Kidney epithelial cell (primary cell): ENCODE measurements at places on chromosomes 11 and 22.

- no peak for DNase-seq
Observed at GRCh38 chr11:70389201-70389600, 9.1 kb upstream of the CTTN start.

DNA sequence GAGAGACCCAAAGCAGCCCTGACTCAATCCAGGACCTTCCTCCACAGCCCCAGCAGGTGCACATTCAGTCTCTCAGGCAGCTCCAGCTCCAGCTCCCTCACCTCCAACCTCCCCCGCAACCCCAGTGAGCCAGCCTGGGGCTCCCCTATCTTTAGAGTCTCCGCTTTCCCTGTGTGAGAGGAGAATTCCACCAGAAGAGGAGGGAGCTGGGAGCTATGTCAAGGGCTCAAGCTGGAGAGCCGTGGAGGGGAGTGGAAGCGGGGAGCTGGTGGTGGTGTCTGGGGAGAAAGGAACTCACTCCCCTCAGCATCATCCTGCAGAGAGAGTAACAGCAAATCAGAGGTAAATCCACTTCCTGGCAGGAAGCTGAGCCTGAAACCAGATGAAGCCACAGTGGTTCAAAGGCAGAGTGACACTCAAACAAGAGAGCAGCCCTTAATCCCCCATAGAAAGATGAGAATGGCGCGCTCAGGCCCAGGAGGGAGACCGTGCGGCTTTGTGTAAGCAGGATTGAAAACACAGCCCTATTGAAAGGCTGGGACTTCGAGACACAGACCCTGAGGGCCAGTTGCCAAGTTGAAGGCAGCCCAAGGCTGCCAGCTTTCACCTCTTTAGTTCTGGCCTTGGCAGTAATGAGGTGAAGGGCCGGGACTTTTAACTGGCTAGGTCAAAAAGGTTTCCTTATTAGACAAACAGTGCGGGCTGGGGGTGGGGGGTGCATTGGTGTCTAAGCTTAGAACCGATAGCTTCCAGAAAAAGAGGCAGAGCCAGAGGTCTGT is 21.4 kb upstream of the CDON start:
- DNase-seq, result no peak

DNA sequence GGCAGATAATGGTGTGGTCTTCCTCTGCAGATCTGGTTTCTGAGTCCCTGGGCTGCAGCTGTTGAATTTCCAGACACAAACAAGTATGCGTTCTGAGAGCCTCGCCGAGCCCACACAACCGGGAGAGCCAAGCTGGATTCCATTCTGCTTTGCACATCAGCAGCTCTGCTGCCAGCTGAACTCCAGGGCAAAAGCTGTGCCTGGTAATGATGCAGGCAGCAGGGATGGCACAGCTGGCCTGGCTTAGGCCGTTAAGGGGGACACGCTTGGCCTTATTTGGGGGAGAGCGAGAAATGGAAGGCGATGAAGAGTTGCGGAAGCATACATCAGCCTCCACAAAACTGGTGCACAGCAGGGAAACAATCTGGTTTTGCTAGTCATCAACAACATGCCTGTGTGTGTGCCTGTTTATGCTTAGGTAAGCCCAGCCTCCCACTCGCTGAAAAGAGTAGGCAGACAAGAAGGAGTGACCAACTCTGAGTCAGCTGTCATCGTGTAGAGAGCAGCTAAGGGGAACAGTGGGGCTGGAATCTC is 25.1 kb downstream of the ADAMTS8 start:
- peak; percentile 64 for DNase-seq

- DNase-seq, result no peak
Observed at GRCh38 chr11:111429066-111429506, 50.0 kb upstream of the POU2AF1 start.

DNA sequence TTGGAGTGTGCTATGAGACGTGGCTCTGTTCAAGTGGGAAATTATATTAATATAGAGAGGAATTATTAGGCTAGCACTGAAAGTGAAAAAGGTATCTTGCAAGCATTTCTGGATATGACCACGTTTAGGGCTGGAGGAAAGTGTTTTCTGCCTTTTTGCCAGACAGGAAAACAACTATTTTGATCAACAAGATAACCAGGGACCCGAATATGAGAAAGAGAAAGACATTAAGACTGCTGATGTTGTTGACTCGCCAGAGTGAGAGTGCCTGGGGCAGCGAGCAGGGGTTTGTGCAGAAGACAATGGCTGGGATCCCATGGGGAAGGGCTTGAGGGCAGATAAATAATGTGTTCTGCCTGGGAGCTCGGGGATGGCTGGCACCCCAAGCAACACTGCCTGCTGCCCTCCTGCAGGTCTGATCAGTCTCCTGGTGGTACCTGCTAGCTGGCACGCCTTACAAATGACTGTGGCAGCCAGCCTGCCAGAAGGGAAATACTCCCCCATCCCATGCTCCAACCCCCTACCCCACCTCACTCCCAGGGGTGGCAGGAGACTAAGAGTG is 23.1 kb upstream of the CHST1 start:
- no peak for DNase-seq

DNA sequence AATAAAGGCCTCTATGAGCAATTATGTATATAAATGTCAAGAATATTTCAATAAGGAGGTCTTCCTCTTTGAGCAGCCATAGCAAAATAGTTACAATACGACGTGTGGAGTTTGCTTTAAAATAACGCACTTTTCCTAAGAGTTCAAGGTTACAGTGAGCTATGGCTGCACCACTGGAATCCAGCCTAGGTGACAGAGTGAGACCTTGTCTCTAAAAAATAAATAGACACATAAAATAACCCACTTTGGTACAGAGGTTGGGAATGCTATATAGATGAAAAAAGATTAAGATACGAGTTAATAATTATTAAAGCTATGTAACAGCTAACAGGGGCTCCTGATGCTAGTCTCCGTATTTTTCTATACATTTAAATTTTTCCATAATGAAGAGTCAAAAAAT is 12.6 kb downstream of the RAB6A start:
- DNase-seq, result no peak

- DNase-seq, result no peak
Observed at GRCh38 chr11:61008971-61009370, 37.5 kb downstream of the CD6 start.

DNA sequence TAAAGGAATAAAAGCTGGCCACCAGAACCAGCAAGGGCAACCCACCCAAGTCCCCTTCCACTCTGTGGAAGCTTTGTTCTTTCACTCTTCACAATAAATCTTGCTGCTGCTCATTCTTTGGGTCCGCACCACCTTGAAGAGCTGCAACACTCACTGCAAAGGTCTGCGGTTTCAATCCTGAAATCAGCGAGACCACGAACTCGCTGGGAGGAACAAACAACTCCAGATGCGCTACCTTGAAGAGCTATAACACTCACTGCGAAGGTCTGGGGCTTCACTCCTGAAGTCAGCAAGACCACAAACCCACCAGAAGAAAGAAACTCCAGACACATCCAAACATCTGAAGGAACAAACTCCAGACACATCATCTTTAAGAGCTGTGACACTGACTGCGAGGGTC is 365.2 kb upstream of the LUZP2 start:
- DNase-seq, result no peak

GRCh38 chr11:7906481-7906880 is 24.6 kb downstream of the OR10A6 start:
- DNase-seq, result no peak

- no peak for DNase-seq
Observed at GRCh38 chr11:22199243-22199642, 6.4 kb downstream of the ANO5 start.

DNA sequence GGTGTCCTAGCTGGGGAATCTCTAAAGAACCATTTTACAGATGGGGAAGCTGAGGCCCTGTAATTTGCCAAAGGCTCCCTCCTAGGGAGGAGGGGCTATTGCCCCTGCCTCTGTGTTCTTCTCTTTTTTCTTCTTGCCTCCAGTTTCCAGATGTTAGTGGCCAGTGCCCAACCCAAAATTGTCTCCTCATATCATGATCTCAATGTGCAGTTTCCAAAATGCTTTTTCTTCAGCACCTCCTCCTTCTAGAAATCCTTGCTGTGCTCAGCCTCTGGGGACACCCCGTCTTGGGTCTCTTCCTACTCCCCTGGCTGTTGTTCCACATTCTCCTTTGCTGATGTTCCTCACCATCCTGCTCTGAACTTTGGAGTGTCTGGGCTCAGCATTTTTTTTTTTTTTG is 9.5 kb upstream of the CHRM1 start:
- no peak for DNase-seq

DNA sequence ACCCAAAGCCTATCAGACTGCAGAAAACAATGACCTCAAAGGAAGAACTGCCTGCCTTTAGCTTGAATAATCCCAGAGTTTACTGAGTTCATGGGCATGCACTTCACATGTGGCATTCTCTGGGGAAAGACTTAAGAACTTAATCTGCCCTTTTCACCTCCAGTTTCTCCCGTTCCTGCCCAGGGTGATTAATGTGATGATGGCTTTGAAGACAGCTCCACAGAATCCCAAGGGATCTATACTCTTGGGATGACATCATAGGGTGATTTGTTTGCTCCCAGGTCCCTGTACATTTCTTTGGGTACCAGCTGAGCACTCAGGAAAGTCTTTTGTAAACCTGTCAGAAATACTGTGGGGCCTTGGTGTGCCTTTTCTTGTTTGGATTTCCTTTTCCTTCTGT is 14.0 kb downstream of the FJX1 start:
- no peak for DNase-seq

GRCh38 chr11:17766590-17766989 is 32.0 kb downstream of the KCNC1 start:
- DNase-seq, result no peak

GRCh38 chr11:47245611-47246357 is 2.8 kb downstream of the ACP2 start:
- DNase-seq, result no peak

DNA sequence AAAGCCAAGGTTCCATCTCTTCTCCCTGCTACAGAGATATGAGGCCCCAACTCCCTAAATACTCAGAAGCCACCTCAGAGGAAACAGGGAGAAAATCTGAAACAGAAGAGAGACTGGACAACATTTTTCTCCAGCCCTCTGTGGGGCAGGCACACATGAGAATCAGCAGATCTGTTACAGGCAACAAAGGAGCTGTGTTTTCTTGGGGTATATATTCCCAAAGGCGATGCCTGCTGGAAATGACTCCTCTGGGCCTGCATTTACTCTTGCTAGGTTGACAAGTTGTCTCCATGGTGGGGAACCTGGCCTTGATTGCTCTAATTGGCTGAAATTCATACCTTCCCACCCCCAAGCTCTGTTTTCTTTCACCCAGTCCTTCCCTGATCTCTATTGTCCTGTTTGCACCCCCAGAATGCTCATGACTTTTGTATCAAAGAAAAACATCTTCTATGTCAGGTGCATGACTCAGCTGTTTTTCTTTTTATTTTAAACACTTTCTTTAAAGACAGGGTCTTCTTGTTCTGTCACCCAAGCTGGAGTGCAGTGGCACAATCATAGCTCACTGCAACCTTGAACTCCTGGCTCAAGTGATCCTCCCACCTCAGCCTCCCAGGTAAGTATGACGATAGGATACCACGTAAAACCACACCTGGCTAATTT is 23.5 kb upstream of the P2RY6 start:
- no peak for DNase-seq

GRCh38 chr11:14969901-14970323 is 2.2 kb downstream of the CALCA start:
- no peak for DNase-seq

DNA sequence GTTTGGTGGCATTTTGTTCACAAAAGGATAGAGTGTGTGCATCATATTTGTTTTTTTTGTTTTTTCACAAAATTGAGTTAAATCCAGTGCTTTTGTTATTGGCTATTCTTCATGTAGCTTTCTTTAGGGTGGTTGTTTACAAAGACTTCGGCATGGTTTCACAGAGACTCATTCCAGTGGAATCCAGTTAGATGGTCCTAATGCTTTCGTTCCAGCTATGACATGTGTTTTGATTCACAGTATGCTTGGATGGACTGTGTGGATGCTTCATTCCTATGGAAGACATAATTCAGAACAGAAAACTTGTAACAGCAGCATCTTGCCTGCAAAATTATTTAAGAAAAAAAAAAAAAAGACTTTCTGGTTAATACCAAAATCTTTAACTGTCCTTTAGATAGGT is 97.9 kb downstream of the PDHX start:
- DNase-seq, result no peak

DNA sequence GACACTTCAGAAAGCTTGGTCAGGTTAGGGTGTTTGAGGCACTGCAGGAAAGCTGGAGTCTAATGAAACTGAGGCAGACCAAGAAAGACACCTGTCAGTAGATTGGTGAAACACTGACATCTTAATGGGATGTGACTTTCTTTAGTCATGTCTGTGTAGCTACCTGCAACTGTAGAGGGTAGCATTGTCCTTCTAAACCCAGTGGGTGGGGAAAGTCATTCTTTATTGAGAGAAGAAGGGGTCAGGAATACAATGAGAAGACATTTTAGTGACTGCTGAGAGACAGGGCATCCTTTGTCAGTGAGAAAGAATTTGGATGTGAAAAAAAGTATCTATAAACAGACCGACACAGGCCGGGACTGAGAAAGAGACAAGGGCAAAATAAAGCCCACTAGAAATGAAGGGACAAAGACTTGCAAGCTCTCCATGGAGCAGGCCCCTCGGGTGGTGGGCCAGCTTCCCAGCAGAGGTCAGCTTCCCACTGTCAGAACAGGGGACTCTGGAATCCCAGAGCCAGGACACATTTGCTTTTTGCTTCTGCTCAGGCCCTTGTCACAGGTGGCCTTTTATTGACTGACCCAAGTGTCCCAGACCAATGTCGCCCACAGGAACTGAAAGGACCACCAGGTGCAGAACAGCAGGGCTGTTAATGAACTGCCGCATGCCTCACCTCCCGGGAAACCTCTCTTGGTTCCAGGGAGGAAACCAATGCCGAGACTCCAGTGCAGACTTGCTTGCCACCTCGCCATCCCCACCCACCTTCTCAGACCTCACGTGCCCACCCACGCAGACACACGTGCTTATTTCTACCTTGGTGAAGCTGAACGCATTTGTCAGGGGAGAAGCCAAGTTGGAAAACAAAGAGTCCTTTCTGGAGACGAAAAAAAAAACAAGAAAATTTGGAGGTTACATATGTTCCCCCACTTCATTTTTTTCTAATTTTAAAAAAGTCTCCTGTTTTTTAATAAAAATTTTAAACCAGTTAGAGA is 212.8 kb downstream of the TENM4 start:
- no peak for DNase-seq

- DNase-seq, result no peak
Observed at GRCh38 chr22:37749831-37750595, 53.2 kb downstream of the TRIOBP start.

DNA sequence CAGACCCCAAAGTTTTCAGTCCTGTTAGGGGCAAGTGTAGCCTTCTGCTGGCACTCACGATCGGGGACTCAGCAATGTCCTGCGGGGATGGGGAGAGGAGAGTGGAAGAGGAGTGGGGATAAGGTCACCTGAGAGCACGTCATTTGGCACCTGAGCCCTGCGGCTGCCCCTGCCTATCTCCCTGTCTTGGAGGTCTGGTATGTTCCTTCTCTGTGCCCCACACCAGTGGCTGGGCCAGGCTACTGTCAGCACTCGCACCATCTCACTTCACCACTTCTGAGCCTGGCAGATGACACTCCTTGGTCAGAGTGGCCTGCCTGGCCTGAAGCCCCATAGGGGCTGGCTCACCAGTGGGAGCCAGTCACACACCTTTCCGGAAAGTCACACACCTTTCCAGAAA is 20.1 kb upstream of the CHADL start:
- DNase-seq, result no peak

- DNase-seq, result no peak
Observed at GRCh38 chr11:120908461-120909181, 115.3 kb upstream of the TBCEL start.

GRCh38 chr11:67463680-67464410 is 5.2 kb downstream of the TMEM134 start:
- peak; percentile 29 for DNase-seq

- no peak for DNase-seq
Observed at GRCh38 chr11:1549338-1550330, 22.4 kb downstream of the DUSP8 start.

GRCh38 chr11:13486926-13487660 is 8.7 kb downstream of the PTH start:
- DNase-seq, result no peak

- no peak for DNase-seq
Observed at GRCh38 chr22:46025225-46025972, 48.4 kb upstream of the WNT7B start.
